ENCODE measurements at places on chromosomes 16 and 17.

DNA sequence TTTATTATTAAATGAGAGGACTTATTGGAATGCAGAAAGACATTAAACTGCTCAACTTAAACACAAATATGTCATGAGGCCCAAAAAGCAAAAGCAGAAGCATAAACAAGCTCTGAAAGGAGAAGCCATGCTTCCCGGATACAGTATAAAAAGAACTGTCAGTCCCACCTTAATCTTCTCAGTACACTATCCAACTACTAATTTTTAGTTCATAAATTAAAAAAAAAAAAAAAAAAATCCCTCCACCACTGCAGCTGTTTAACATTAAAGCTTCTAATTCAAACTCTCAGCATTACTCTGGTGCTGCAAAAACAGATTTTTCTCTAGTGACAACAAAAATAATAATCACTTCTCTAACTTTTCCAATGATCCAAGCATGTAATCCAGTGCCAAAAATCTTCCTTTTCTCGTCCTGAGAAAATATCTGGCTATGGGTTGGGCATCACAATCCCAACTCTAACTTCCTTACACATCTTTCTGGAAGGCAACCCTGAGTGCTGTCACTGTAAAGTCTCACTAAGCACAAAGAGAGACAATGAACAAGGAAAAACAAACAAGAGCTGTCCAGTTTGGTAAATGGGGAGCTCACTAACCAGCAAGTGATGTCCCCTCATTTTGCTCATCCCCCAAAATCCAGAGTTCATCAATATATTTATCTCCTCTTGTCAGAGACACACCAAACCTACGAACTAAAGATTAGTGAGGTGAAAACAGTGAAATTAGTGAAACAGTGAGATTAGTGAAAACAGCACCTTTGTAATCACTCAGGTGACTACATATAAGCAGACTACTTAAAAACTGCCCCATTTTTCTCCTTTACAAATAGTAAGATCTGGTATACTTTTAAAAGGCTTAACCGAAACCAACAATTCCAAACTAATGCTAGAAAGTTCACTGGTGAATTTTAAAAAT lies 5.5 kb downstream of the USP32 start:
- DNase-seq: no peak

DNA sequence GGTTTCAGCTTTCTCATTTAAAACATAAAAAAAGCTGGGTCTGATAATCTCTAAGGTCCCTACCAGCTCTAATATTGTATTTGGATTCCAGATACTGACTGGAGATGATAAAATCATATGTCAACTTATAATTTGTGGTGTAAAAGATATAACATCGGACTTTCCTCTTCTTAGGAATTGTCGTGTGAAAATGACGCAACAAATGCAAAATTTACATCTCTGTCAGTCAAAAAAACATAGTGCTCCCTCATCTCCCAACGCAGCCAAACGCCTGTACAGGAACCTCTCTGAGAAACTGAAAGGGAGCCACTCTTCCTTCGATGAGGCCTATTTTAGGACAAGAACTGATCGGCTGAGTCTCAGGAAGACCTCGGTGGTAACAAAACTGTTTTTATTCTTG lies 197.3 kb downstream of the ANKFN1 start:
- no peak for DNase-seq

DNA sequence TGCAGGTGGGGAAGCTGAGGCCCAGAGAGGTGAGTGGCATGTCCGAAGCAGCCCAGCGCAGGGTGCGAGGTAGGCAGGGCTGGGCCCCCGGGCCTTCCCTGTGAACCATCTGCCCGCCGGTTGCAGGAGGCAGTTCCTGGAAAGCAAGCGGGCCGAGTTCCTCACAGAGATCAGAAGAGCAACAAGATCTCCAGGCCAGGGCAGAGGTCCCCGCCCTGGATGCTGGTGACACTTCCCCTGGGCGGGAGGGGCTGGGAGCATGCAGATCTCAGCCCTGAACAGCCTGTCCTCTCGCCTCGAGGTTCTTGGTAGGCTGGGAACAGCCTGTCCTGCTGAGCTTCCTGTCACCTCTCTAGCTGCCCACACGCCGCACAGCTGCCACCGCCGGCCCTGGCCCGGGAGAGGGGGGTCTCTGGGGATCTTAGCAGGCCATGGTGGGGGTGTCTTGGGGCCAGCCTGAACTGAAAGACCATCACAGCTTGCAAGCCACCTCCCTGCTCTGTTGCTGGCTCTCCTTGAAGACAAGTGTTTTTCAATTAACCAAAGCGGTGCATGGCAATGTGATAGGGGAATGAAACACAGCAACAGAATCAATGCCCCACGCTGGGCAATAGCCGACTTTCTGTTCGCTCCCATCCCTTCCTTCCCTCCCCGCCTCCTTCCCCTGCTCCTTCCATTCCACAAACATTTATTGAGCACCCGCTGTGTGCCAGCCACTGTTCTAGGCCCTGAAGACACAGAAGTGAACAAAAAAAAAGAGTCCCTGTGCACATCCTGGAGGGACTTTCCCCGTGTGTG lies 31.7 kb downstream of the SOCS1 start:
- peak; percentile 81 for DNase-seq

DNA sequence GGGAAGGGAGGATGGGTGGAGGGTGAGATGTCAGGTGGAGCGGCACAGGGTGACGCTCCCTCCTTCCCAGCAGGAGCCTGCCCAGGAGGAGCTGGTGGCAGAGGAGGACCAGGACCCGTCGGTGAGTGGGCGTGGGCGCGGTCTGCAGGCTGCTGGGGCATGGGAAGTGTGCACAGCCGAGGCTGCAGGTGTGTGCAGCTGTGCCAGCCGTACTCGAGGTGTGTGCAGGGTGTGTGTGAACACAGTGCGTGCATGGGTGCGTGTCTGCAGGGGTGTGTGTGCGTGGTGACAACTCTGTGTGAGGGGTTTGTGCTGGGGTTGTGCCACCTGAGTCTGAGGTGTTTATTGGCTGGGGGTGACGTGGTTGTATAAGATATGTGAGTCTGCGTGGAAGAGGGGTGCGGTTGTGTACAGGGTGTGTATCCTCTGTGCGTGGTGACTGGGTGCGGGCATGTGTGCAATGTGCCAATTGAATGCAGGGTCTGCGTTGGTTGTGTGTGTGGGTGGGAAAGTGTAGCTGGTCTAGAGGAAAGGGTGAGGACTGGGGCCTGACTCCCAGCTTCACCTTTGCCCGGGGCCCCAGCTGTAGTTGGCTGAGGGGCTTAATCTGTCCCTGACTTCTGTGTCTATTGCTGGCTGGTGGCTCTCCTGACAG lies 670 bp downstream of the TNFSF12 start:
- DNase-seq: peak; percentile 24

DNA sequence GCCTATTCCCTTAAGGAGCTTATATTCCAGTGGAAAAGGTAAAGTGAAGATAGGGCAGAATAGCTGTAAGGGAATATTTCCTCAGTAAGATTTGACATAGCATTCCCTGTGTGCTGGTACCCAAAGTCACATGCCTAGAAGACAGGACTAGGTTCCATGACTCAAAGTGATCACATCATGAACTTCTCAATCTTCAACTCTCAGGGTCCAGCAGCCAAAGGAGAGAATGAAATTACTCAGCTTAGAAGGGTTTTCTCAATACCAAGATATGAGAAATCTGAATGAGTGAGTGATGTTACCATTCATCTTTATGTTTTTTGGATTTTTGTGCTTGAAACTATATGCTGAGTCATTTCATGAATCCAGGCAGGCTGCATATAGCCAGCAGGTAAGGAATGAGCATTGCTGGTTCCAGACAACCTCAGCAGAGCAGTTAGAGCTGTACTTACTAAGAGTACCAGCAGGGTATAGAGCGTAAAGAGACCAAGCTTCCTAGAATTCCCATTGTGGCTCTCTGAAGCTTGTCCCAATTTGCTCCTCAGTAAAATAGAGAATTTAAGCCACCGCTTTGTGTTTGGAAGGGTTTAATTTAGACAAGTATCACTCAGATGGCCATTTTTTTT lies 91.1 kb downstream of the ANKFN1 start:
- DNase-seq: no peak

- no peak for DNase-seq
These were observed 8.6 kb upstream of the MRC2 start for GRCh38 chr17:62618647-62619416.

DNA sequence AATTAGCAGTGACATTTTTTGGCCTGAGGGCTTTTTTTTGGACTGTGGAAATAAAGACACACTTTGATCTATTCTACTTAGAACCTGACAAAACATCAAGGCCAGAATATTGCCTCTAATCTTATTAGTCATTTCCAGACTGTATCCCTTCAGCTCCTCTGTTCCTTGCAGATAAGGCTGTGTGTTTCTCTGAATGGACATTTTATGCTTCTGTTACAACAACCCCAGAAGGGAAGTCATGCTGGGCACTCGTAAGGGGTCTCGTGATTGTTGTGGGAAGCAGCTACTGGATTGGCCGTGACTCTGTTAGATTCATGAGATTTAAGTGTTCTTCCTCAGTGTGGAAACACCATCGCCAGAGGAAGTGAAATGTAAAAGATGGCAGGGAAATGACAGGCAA lies 31.6 kb upstream of the HS3ST2 start:
- no peak for DNase-seq

- DNase-seq: no peak
These were observed 13.6 kb downstream of the CDH16 start for GRCh38 chr16:66904846-66905632.

DNA sequence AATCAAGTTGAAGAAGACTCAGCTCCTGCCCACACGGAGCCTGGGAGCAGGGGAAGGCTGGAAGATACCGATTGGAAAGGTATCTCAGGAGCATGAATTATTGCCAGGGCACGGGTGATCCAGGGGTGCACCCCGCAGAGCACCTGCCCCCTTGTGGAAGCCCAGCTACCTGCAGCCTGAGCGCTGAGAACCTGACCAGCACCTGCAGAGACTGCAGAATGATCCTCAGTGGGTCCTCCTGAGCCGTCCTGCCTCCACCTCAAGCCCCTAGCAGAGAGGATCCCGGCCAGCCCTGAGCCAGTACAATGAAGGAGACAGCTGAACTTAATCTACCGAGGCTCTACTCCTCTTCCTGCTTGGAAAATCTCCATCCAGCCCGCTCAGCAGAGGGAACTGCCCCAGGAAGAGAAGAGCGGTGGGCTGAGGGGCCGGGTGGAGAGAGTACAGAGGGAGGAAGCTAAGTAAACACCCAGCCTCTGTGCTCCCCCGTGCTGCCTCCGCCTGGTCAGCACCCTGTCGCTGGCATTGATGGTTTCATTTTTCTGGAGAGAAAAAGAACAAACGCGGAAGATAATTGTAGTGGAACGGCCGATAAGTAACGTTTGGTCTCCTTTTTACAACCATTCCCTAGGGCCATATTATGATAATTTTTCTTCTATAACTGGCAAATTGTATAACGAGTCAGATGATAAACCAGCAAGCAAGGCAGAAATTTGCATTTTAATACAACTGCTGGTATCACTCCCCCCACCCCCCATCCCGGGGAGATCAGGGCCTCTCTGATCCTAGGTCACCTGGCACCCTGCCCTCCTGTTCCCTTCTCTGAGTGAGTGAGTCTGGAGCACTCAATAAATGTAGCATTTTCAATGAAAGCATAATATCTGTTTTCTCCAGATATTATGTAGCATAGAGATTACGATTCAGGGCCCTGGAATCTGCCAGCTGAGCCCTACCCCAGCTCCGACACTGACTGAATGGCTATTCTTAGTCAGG lies 204.5 kb upstream of the RPL38 start:
- peak; percentile 54 for DNase-seq

GRCh38 chr16:70018254-70018653 lies 67.1 kb downstream of the CLEC18A start:
- DNase-seq: peak; percentile 37

DNA sequence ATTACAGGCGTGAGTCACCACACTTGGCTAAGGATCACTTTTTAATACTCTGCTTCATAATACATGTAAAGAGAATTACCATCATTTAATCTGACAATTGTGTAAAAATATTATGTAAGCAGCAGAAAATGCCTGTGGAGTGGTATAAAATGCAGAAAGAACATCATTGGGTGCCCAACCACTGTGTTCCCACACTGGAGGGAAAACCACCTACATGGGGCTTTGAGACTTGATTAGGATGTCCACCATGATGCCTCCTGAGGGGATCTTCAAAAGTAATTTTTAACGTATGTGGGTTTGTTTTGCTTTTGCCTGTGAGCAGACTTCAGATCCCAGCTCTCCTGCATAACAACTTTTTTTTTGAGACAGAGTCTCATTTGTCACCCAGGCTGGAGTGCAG lies 18.8 kb downstream of the CFAP97D1 start:
- DNase-seq: no peak

DNA sequence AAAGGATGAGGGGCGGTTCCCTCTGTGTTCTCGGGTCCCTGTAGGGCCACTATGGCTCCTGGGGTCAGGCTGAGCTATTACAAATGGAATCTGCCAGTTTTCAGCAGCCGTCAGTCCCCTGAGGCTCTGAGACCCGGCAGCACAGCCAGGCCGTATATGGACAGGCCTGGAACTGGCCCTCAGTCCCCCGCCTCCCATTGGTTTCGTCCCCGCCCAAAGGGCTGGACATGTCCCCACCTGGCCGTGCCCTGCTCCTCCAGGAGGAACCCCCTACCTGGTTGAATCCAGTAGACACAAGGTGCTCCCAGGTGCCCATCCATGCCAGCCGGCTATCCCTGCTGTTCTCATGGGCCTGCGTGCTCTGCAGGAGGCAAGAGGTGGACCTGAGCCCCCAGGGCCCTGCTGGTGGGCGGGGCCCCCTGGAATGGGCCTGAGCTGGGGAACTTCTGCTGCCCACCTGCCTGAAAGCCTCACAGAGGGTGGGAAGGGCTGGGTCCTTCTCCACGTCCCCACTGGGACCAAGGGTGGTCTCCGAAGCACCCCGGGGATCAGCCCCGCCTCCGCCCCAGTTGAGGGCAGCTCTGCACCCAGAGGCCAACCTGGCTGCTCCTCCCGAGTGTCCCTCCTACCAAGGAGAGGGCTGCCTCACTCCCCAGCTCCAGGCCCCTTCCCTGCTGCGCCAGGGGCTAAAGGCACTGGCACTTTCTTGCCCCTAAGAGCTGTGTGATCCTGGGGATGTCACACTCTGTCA lies 16.8 kb downstream of the VASN start:
- DNase-seq: no peak

All from stimulated activated CD4-positive, alpha-beta T cell treated with anti-CD3 and anti-CD28 coated beads, Interleukin-1b, Interleukin-23, amount 100 ng/mL, for 48 hours (primary cell).